ENCODE measurements at places on chromosomes 16 and 17.

DNA sequence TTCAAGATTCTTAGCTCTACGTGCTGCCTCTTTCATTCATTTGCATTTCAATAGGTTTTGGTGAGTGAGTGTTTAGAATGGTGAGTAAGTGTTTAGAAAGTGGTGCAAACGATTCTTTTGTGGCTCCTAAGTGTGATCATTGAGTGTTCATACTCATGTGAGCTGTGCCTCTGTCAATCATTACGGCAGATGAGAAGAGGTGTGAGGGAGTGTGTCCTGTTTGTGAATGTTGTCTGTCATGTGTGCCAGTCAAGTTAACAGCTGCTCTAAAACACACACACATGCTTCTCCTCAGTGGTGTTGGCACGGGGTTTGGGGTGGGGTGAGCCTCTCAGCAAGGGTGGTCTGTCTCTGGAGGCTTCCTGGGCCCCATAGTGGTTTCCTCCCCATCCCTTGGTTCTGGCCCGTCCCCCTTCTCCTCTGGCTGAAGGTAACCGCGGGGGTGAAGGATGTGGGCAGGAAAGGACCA, 11.4 kb downstream of the MYL4 start:
- H3K4me1 ChIP-seq, result peaks cover 30% of the 10 kb centered on the region
- ATAC-seq, result no peak
- no peak overlapping the region for H3K4me3 ChIP-seq
- H3K27me3 ChIP-seq, result peaks cover 13% of the 10 kb centered on the region

- ATAC-seq, result no peak
- H3K27me3 ChIP-seq, result no peaks in the 10 kb centered on the region
- H3K36me3 ChIP-seq, result no peaks in the 10 kb centered on the region
- no peak overlapping the region for H3K4me3 ChIP-seq
Observed at GRCh38 chr16:82368041-82368440, 198.0 kb upstream of the MPHOSPH6 start.

DNA sequence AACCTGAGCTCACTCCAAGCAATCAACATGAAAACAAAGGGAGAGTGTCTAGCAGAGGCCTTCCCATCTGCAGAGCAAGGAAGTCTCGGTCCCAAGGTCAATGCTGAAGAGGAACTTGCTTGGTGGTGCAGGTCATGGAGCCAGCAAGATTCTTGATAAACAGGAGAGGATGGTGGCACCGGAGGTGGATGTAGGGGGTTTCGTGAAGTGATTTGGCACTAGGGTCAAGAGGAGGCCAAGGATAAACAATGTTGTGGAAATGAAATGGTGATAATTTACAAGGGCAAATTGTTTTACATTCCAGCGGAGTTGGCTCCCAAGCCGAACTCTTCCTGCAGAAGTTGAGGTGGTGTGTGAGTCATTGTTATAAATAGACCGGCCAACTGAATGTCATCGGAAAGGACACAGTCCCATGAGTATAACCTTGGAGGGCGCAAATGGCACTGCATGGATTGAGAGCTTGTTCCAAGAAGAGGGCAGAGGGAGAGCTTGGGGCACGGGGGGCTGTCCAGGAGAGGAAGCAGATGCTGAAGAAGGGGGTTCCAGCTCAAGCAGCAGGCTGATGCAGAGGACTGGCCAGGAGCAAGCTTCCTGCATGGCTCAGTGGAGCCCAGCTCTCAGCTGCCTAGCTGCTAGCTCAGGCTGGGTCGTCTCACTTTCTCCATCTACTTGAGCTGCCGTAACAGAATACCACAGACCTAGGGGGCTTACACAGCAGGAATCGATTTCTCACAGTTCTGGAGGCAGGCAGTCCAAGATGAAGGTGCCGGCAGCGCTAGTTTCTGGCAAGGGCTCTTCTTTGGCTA, 136.6 kb downstream of the COPRS start:
- ATAC-seq, result no peak
- no peaks in the 10 kb centered on the region for H3K4me1 ChIP-seq
- no peaks in the 10 kb centered on the region for H3K36me3 ChIP-seq

- no peak overlapping the region for H3K27ac ChIP-seq
- H3K36me3 ChIP-seq, result peaks cover 18% of the 10 kb centered on the region
- no peaks in the 10 kb centered on the region for H3K27me3 ChIP-seq
- ATAC-seq, result no peak
- no peak overlapping the region for H3K4me3 ChIP-seq
Observed at GRCh38 chr16:12092544-12092921, 116.0 kb downstream of the SNX29 start.

DNA sequence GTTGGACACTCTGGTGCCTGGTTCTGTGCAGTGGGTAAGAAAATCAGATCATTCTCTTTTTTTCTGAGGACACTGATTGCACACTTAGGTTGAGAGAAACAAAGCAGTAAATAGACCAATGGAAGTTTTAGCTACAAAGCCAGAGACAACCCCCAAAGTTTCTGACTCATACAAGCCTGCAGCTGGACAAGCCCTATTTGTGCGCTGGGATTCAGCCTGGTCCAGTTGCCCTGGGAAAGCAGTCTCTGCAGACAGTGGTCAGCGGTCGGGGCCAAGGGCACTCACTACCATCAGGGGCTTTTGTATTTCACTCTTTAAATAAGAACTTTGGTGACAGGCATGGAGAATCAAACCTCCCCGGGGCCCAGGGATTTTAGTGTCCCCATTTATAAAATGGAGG, 6.0 kb upstream of the RHBDL3 start:
- H3K27me3 ChIP-seq, result peaks cover 65% of the 10 kb centered on the region
- H3K36me3 ChIP-seq, result no peaks in the 10 kb centered on the region
- ATAC-seq, result no peak
- H3K4me3 ChIP-seq, result no peak overlapping the region

GRCh38 chr17:45742251-45742650, 41.9 kb upstream of the CRHR1 start:
- H3K4me1 ChIP-seq, result peaks cover 6% of the 10 kb centered on the region
- ATAC-seq, result no peak
- no peak overlapping the region for H3K4me3 ChIP-seq
- H3K27ac ChIP-seq, result no peak overlapping the region
- H3K27me3 ChIP-seq, result peaks cover 64% of the 10 kb centered on the region

- no peak overlapping the region for H3K4me3 ChIP-seq
- no peak for ATAC-seq
Observed at GRCh38 chr16:50195276-50195675, 42.2 kb downstream of the TENT4B start.

- no peak overlapping the region for H3K4me3 ChIP-seq
- peak overlapping the region; percentile 79 for H3K27ac ChIP-seq
- H3K27me3 ChIP-seq, result no peaks in the 10 kb centered on the region
- H3K36me3 ChIP-seq, result peaks cover 71% of the 10 kb centered on the region
- peaks cover 21% of the 10 kb centered on the region for H3K4me1 ChIP-seq
Observed at GRCh38 chr16:46961373-46962353, 11.8 kb downstream of the DNAJA2 start.

- peak overlapping the region; percentile 16 for H3K27ac ChIP-seq
- H3K4me1 ChIP-seq, result peaks cover 11% of the 10 kb centered on the region
- H3K27me3 ChIP-seq, result no peaks in the 10 kb centered on the region
- no peak overlapping the region for H3K4me3 ChIP-seq
- peaks cover 21% of the 10 kb centered on the region for H3K36me3 ChIP-seq
Observed at GRCh38 chr16:57175896-57176295, 9.9 kb downstream of the PSME3IP1 start.

DNA sequence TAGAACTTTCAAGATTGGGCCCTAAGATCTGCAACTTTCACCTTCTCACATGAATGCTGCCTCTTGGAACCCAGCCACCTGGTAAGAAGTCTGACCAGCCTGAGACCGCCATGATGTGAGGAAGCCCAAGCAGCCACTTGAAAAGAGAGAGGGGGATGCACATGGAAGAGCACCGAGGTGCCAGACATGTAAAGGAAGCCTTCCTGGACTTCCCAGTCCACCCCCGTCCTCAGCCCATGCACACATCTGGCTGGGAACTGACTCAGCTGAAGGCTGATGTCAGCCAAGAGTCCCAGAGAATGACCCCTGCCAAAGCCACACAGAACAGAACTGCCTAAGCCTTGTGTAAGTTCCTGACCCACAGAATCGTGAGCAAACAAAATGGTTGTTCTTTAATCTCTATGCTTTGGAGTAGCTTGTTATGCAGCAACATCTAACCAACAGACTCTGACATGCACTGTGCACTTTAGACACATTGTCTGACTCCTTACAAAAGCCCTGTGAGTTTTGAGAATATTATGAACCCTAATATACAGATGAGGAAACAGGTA, 86.7 kb downstream of the RMI2 start:
- no peaks in the 10 kb centered on the region for H3K4me1 ChIP-seq
- no peak overlapping the region for H3K4me3 ChIP-seq
- H3K36me3 ChIP-seq, result no peaks in the 10 kb centered on the region

DNA sequence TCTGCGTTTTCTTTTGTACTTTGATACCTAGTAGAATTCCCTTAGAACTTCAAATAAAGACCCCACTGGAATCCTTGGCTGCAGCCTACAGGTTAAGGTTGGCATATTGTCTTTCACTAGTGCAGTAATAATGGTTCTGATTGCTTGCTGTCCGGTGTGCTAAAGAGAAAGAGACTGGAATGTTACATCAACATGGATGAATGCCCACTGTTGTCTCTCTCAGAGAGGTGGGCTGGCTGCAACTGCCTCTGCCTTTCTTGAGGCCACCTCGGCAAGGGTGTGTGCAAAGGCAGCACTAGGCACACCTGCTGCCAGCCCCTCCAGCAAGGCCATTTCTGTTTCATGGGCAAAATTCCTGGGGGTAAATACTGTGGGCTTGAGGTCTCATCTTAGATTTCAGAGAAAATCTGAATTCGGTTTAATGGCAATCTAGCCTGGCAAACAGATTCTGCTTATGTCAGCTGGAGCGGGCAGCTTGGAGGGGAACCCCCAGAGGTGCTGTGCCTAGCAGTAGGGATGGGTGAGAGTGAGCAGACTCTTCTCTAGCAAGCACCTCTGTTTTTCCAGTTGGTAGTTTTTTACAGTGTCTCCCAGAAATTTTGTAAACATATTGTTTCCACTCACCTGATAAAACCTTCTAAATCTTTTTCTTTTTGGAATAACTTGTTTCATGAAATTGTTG, 54.0 kb downstream of the MRTFB start:
- H3K36me3 ChIP-seq, result peaks cover 20% of the 10 kb centered on the region
- no peak overlapping the region for H3K4me3 ChIP-seq
- H3K4me1 ChIP-seq, result peaks cover 41% of the 10 kb centered on the region
- no peak overlapping the region for H3K27ac ChIP-seq
- H3K27me3 ChIP-seq, result no peaks in the 10 kb centered on the region

DNA sequence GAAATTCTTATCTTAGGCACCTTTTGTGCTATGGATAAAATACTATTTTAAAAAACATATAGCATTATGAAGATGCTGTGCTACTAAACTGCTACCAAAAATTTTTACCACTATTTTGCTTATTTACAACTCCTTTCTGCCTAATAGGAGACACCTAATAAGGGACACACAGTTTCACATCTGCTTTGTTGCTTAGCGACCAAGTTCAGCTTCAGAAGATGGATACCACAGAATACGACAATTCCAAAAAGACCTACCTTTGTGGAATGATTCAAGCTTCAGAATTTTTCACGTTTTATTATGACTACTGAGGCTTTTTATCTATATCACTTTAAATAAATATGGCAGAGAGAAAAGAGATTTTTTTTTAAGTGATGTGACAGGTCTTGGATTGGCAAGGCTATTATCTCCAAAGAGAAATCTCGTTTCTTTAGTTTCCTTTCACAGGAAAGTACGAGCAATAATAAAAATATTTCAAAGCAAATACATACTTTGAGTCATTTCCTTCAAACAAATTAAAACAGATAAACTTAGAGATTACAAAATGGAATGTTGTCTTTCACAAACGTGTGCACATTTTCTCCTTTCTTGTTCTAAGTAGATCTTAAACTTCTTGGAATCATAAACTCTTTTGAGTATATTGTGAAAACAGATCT, 35.4 kb downstream of the SPAG9 start:
- no peak for ATAC-seq
- no peaks in the 10 kb centered on the region for H3K27me3 ChIP-seq
- H3K4me3 ChIP-seq, result no peak overlapping the region
- no peak overlapping the region for H3K27ac ChIP-seq

GRCh38 chr16:17469741-17470181, 999 bp downstream of the XYLT1 start:
- no peaks in the 10 kb centered on the region for H3K27me3 ChIP-seq
- peak; percentile 53 for ATAC-seq
- H3K36me3 ChIP-seq, result peaks cover 35% of the 10 kb centered on the region
- H3K27ac ChIP-seq, result peak overlapping the region; percentile 72
- peaks cover 42% of the 10 kb centered on the region for H3K4me1 ChIP-seq

- H3K4me3 ChIP-seq, result no peak overlapping the region
- no peak for ATAC-seq
- H3K36me3 ChIP-seq, result no peaks in the 10 kb centered on the region
- no peak overlapping the region for H3K27ac ChIP-seq
Observed at GRCh38 chr16:17784073-17784472, 313.3 kb upstream of the XYLT1 start.

- H3K36me3 ChIP-seq, result no peaks in the 10 kb centered on the region
- H3K27me3 ChIP-seq, result no peaks in the 10 kb centered on the region
- peaks cover 28% of the 10 kb centered on the region for H3K4me1 ChIP-seq
Observed at GRCh38 chr16:4499196-4499555, 23.0 kb downstream of the HMOX2 start.

- ATAC-seq, result no peak
- H3K27me3 ChIP-seq, result peaks cover 21% of the 10 kb centered on the region
- H3K4me1 ChIP-seq, result peaks cover 11% of the 10 kb centered on the region
- no peak overlapping the region for H3K27ac ChIP-seq
- H3K4me3 ChIP-seq, result no peak overlapping the region
Observed at GRCh38 chr17:41486809-41487530, 2.7 kb downstream of the KRT36 start.

GRCh38 chr16:30474074-30474452, 1.5 kb downstream of the ITGAL start:
- no peaks in the 10 kb centered on the region for H3K27me3 ChIP-seq
- ATAC-seq, result no peak
- H3K27ac ChIP-seq, result peak overlapping the region; percentile 94
- peaks cover 56% of the 10 kb centered on the region for H3K36me3 ChIP-seq

DNA sequence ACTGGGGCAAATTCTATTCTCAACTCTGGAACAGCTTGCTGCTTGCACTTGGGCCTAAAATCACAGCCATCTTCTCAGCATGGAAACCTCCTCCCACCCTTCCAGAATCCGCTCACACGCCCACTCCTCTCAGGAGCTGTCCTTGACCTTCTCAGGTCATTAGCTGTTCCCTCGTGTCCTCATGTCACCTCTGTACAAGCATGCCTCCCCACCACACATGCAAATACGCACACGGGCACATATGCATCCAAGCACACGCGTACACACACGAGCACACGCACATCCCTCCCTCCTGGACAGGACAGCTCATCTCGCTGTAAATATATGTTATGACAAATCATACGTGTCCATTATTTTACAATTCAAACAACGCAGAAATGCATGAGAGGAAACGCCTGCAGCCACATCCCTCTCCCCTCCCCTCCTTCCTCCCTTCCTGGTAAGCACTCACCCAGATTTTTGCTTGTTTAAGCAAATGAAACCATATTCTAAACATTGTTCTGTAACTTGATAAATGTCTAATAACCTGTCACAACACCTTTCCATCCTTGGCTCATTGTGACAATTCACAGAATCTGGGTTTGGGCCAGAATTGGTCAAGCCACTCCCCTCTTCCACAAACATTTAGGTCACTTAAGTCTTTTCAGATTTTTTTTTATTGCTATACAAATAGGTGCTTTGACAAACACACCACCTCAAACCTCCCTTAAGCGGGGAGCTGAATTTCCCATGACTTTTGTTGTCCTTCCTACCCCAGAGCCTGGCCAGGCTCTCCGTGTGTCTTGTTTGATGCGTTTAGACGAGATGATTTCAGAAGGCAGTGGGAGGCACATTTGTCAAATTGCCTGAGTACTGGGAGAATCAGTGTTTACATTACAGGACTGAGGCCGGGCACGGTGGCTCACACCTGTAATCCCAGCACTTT, 41.7 kb downstream of the DNAH17 start:
- H3K36me3 ChIP-seq, result no peaks in the 10 kb centered on the region
- no peak overlapping the region for H3K27ac ChIP-seq
- no peak for ATAC-seq
- H3K4me3 ChIP-seq, result no peak overlapping the region
